ENCODE measurements at places on chromosomes 4 and X.

GRCh38 chr4:26721685-26722084, 137.8 kb downstream of the TBC1D19 start:
- no peak for DNase-seq

DNA sequence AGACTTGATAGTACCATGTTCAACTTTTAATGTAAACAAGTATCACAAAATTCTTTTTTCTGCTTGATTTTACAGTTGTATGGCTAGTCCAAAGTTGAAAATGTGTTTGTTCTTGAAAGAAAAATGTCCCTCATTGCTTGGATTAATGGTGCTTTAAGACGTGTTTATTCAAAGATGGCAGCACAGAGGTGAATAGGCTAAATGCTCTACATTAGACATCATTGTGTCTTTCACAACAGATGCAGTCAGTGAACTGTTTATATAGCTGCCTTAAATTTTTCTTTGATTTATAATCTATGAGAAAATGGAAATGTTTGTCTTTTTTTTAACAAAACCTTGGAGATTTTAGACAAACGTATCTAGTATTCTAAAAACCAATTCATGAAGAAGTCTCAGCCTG, 137.3 kb downstream of the BMPR1B start:
- DNase-seq = no peak

- DNase-seq = no peak
These were observed 99.5 kb upstream of the NKX1-1 start for GRCh38 chr4:1505511-1506460.

DNA sequence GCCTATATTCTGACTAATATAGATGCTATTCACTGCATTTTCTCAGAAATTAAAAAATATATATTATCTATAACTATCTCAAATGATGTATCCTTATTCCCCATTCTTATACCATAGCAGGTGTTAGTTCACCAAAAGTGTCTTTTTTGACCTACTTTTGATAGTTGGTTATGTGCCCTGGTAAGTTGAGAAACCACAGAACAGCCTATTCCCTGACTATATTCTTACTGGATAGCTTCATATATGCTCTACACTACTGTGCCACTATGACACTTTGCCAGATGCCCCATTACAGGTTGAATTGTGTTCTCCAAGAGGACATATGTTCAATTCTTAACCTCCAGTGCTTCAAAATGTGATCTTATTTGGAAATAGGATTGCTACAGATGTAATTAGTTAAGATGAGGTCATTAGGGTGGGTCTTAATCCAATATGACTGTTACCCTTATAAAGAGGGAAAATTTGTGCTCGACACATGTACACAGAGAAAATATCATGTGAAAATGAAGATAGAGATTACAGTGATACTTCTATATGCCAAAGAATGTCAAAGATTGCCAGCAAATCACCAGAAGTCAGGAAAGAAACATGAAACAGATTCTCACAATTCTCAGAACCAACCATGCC, 76.1 kb downstream of the LRBA start:
- no peak for DNase-seq

DNA sequence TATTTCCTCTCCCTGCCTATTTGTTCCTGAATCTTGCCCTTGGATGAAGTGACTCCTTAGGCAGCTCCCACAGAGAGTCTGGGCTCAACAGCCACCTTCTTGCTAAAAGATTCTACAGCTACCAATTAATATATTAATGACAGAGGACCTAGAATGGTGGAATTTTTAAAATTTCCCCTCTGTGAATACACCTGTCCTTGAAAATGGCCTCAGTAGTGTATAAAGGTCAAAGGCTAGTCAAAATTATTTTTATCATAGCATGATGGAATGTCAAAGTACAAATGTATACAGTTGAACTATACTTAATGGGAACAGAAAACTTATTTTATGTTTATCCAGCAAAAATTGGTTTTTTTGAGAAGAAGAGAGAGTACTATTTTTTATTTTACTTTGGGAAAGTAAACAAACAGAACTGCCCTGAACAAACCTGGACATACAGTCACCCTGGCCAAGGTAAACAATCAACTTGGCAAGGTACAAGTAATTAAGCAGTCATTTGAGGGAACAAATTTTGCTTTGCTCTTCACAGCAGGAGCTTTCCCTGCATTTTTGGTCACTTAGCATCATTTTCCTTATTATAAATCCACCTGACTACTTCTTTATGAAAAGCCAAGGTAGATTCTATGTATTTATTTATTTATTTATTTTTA, 250.8 kb downstream of the INPP4B start:
- no peak for DNase-seq

- DNase-seq = no peak
These were observed 42.6 kb downstream of the CHRNA9 start for GRCh38 chr4:40377512-40378365.

- DNase-seq = no peak
These were observed 42.4 kb downstream of the USP9X start for GRCh38 chrX:41127477-41128192.

- DNase-seq = no peak
These were observed 51.7 kb downstream of the RPGR start for GRCh38 chrX:38275615-38276014.

GRCh38 chr4:87559090-87559837, 30.1 kb upstream of the SPARCL1 start:
- peak; percentile 34 for DNase-seq

GRCh38 chr4:3639613-3640586, 107.7 kb upstream of the LRPAP1 start:
- DNase-seq = no peak

DNA sequence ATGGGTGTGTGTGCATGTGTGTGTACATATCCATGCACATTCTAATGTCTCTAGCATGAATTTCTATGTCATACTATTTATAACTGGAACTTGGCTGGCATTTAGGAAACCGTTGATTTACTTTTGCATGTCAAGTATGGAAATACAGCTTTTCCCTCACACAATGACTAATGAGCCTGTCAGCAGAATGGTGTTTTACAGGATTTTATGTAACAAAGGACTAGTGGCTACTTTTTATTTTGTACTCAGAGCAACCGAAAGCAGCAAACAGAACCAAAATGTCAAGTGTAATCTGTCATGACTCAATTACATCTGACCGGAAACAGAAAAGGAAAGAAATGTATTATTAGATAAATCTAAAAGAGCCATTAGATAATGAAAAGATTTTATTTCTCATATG, 1911.5 kb upstream of the AGA start:
- DNase-seq = no peak

GRCh38 chrX:3346501-3347259, at the start of gene MXRA5:
TSS of gene MXRA5 (minus strand) at chrX:3346652. CDS start at chrX:3343833, 2,819 bp downstream.
- DNase-seq = no peak

GRCh38 chr4:26325191-26325590, 4.4 kb downstream of the RBPJ start:
- DNase-seq = no peak

DNA sequence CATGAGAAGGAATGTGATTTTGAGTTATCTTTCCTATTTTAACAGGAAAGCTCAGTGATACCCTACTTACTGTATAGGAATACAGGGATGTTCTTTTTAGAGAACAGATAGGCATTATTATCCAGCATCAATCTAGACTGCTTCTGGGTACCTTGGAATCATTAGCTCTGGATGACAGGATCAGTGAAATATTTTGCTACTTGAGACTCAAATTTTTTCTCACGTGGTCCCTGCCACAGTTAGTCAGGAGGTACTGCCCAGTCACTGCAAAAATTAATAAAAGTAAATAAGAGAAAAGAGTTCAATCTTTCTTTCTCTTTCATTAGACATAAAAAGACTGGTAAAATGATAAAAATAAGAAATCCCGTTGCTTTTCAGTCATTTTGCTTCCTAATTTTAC, 5.5 kb downstream of the ZNF827 start:
- no peak for DNase-seq

- no peak for DNase-seq
These were observed 501.2 kb upstream of the INTU start for GRCh38 chr4:127131527-127131926.

DNA sequence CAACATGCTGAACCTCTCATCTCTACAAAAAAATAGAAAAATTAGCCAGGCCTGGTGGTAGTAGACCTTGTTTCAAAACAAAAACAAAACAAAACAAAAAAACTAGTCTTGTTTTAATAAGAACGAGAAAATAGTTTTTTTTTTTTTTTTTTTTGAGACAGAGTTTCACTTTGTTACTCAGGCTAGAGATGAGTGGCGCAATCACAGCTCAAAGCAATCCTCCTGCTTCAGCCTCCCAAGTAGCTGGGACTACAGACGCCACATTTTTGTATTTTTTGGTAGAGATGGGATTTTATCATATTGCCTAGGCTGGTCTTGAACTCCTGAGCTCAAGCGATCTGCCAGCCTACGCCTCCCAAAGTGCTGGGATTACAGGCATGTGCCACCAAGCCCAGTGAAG, 47.7 kb upstream of the UGDH start:
- DNase-seq = no peak

DNA sequence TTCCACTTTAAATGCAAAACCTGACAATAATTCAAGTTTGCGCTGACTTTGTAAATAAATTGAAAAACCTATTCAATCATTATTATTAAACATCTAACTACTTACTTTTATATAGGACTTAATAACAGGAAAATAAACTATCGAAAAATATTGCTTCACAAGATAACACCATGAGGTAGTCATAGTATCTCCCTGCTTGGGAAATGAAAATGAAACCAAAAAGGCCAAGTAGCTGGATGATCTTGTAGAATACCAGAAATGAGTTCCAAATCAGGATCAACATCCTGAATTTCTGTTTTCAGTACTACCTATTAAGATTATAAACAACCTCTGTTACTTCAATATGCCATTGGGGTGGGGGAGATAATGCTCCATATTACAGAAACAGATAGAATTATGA, 58.9 kb downstream of the CHIC2 start:
- no peak for DNase-seq

DNA sequence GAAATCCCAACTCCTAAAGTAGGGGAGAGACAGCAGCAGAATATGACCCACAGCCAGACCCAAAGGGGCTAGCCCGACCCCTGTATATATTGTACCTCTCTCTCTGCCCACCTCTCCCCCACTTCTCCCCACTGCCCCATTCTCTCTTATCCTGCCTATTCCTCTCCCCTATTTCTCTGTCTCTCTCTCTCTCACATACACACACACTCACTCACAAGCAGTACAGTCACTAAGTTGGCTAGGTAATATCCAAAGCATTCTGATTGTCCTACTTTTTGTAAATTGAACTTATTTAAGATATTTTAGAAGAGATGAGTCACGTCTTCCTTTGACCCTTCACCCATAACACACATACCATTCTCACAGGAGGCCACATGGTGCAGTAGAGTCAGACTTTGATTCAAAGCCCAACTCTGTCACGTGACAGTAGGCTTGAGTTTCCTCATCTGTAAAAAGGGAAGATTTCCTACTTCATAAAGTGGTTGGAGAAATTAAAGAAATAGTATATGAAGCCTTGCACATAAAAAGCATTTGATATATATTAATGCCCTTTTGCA, 29.5 kb downstream of the SRPX2 start:
- no peak for DNase-seq

GRCh38 chr4:56235011-56235410, 152.3 kb downstream of the AASDH start:
- DNase-seq = no peak

GRCh38 chr4:102586002-102586643, 85.0 kb downstream of the NFKB1 start:
- no peak for DNase-seq

DNA sequence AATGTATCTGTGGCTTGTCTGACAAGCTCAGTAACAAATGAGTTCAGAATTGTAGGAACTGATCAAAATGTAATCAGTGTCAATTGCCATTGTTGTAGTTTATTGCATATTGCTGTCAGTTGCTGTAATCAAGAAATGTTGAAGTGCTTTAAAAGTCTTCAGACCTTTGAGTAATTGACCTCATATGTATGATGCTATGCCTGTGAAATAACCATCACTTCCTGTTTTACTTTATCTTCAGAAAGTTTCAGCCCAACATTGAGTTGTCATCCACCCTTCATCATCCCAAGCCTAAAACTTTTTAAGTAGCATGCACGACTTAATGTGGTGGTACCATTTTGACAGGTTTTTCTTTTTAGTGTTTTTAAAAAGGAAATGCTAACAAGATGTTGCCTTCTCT, 212.4 kb downstream of the ARHGAP10 start:
- no peak for DNase-seq

- no peak for DNase-seq
These were observed 59.3 kb downstream of the MAPK10 start for GRCh38 chr4:86300516-86300915.

GRCh38 chr4:158782551-158783360, 13.9 kb downstream of the FNIP2 start:
- DNase-seq = no peak

DNA sequence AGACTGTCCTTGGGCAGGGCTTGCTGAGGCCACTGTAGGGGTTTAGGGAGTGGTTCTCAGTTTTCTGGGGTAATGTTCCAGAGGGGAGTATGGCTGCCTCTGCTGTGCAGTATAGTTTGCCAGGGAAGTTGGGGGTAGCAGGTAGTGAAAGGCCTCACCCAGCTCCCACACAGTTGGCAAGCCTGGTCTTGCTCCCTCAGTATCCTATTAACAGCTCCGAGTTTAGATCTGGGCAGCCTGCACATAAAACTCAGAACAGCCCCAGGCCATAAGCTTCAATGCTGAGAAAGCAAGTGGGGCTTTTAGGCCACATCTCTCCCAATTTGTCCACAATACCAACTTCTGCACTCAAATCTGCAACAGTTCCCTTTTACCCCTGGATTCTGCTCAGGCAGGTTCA, 205.2 kb downstream of the GALNTL6 start:
- DNase-seq = no peak

GRCh38 chr4:77358315-77358928, 201.4 kb downstream of the CCNG2 start:
- no peak for DNase-seq

DNA sequence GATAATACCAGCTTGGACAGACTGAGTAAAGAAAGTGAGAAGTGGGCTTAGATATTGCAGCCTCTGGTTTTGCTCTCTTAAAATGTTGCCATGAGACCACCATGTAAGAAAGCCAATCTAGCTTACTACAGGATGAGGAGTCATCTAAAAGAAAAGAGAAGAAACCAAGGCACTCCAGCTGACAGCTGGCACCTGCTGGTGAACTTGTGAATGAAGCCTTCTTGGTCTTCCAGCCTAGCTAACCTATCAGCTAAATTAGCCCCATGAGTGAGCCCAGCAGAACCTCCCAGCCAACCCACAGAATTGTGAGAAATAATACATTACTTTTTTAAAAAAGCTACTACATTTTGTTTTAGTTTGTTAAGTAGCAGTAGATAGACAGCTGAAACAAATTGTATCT, 154.5 kb upstream of the QRFPR start:
- no peak for DNase-seq

- DNase-seq = no peak
These were observed 49.8 kb downstream of the PDHA2 start for GRCh38 chr4:95889662-95890061.

DNA sequence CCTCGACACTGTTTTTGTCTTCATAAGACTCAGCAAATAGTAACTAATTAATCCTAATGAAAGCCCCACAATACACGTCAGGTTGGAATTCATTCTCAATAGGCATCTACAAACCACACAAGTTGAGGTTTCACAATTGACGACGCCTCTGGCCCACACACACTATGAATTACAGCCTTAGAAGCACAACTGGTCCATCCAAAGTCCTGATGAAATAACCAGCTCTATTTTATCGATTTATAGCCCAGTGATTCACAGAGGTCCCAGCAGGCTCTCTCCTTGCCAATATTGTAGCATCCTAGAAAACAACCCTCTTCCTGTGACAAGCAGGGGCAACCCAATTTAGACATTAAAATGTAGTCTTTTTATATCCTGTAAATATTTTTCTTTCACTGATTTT, 112.1 kb downstream of the NR3C2 start:
- no peak for DNase-seq
